ENCODE measurements at places on chromosomes 7 and 10. TPM values are rescaled to one million over a fixed set of nuclear protein-coding genes. Genes with fewer than 3 reads are reported as not detected.

BAIAP2L1 gene
- polyA plus RNA-seq: 17.0 TPM

DNA sequence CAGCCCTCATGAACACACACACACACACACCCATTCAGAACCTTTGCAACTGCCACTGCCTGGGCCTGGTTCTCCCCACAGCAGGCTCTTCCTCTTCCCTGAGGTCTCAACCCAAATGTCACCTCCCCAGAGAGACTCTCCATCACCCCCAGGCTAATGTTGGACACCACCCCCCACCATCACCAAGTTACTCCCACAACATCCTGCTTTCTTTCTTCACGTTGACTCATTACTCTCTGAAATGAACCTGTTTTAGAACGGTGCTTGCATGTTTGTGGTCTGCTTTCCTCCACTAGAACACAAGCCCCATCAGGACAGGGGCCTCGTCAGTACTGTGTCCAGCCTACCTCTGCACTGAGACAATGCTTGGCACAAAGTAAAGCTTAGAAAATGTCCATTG, 16.0 kb downstream of the AFAP1L2 start:
- no peak for DNase-seq

DNA sequence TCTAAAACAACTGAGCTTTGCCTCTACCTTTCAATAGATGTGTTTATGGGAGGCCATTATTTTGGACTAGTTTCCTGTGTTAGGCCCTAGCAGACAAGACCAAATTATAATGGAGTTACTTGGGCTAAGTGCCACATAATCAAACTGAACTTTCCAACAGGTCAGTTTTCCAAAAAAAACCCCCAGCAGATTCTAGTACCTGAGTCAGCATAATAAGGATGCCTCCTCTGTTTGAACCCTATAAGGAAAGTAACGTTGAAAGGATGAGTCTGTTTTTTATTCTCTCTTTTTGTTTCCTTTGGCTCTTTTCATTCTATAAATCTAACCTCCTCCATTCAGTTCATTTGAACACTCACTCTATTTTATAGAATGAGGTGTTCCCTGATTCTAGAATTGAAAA, 148.1 kb upstream of the FAM3C start:
- no peak for DNase-seq

DNA sequence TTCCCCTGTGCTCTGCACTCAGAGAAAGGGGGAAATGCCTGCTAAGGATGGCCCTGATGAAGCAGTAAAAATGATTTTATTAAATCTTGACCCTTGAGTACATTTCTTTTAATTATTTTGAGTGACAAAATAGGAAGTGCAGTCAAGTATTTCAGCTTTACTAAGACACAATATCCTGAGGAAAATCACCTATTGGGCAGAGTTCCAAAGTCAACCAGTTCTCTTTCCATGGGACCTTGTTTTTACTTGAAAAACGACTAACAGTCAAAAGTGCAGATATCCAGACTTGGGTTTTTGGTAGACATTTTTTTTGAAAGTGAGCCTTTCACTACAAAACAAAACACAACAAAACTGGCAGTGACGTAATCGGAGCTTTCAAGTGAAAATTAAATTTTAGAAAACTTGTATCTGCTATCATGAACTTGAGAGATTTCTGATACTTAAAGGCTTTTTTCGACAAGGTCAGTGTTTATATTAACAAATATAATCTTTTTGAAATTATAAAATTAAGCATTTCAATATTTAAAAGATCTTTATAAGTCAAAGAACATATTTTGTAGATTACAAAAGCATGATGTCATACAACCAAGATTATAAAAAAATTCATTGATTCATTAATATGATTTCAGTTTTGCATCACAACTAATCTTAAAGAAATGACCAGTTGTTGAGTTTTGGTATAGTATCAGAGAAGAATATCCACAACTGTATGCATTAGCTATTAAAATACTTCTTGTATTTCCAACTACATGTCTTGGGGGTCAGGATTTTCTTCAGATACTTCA, 513.8 kb upstream of the AKR1E2 start:
- DNase-seq: no peak

- no peak for DNase-seq
Observed at GRCh38 chr10:132007681-132008080, 26.0 kb upstream of the BNIP3 start.

DNA sequence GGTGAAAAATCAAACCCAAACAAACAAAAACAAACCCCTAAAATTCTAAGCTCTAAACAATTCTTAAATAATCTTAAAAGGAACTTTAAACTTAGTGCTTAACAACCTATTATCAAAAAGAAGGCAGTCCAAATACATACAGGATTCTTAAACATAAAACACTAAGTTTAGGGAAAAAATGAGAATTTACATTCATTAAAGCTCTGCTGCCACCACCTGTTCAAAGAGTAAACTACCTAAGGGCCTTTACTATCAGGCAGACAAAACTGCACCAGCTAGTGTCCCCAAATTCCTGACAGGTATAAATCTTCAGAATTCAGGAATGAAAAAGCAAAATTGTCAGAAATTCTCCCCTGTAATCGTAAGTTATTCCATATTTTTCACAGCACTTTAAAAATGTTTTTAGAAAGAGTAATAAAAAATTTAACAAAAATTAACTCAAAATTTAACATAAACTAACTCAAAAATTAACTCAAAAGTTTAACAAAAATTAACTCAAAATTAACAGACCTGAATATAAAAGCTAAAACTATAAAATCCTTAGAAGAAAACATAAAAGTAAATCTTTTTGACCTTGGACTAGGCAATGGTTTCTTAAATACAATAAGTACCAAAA, 55.1 kb downstream of the PDZD8 start:
- no peak for DNase-seq

GRCh38 chr7:88614736-88615135, 144.8 kb upstream of the ZNF804B start:
- no peak for DNase-seq
